Caudate nucleus (tissue), 63 donors: ENCODE measurements at places on chromosomes 2 and 18.

- no peak for DNase-seq
Measured at GRCh38 chr18:7004009-7004408, 113.6 kb downstream of the LAMA1 start.

DNA sequence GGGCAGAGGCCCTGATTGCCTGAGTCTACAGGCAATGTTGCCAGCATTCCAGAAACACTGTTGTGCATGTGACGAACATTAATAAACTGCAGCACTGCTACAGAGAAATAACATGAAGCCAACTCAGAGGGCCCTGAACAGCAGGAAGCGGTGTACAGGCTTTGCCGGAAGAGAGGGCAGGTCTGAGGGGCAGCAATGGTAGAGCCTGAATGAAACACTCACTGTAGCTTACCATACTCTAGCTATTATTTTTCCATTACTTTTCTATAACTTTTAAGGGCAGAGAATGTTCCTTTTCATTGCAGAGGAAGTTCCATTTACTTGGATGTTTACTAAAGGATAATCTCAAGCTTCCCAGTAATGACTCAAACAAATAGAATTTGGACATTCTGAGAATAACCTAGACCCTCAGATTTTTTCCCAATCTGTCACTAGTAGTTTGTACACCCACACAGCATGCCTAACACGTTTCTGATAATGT, 150.4 kb downstream of the MTX2 start:
- no peak for DNase-seq

GRCh38 chr2:181462033-181462432, 4.8 kb downstream of the ITGA4 start:
- DNase-seq, result no peak

DNA sequence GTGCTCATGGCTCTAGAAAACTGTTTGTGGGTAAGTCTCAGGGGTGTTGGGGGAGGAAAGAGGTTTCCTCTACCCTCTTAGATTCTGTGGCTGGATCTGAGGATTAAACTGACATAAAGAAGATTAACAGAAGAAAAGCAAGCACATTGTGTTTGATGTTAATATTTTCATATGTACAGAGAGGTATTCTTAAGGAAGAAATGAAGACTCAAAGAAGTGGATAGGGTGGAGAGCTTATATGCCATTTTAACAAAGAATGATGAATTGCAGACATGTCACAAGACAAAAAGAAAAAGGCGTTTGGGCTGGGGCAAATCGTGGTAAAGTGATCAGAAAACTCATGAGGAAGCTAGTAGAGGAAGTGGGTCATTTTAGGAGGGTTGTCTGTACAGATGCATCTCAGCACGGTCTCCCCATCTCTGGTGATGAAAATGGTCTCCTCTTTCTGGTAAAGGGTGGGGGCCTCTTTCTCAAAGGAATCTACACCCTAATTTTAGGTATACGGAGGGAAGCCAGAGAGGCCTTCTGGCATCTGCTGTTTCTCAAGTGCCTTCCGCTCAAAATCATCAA, 17.8 kb downstream of the FAM110C start:
- DNase-seq, result no peak

DNA sequence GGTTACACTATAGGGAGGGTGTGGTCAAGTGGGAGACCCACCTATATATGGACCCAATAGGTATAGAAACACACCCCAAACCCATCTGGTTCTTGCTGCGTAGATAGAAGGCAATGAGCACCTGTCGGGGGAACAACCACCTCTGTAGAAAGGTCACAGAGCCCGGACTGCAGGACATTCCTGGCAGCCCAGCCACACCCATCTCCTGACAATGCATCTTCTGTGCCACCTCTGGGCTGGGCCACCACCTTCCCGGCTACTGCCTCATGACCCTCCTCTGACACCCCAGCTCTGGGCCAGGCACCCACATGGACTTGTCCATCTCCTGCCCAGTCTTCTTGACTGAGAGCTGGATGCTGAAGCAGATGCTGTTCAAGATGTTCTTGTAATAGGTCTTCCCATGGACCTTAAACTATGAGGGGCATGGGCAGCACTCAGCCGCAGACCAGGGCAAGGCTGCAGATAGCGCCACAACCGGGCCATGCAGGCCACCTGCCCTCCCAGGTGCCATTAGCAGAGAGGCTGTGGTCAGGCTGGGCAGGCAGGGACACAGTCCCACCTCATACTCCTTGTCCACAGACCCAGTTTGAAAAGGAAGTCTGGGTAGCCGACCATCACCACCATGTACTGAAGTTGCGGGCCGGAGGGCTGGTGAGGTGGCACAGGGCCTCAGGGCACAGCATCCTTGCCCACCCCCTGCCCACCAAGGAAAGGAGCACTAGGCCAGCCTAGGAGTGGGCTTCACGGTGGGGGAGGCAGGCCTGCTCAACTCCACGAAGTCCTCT, 9.3 kb downstream of the ALPG start:
- no peak for DNase-seq

- no peak for DNase-seq
Measured at GRCh38 chr18:31719363-31720006, 35.1 kb upstream of the B4GALT6 start.

DNA sequence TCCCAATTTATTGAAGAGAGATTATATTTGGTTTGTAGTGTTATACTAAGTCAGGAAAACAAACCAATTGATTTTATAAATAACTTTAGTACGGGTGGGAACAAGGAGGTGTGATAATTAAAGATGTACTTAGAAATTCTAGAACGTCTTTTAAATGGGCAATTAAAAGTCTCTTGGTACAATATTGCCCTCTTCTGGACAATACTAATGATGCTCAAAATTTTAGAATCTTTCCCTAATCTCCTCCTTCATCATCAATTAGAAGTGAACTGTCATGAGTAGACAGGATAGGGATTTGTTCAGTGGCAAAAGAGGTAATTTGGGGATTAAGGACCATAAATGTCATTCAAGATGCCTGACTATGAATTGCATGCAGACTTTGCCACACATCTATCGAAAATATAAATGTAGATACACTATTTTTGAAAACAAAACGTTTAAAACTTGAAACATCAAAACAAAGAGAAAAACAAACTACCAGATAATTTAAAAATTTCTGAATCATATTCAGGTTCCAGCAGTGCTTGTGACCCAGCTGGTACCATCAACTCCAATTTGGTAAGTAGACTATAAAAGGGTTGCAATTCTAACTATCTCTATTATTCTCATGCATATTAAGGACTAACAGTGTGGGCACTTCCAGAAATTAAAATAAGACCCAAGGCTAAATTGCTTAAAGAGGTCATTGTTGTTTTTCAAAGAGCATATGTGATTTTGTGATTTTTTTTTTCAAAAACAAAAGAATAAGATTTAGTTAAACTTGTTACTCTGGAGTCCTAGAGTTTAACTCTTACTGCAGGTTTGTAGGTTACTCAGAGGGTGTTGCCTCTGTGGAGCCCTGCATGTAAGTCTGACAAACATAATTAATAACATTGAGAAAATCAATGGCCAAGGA, 123.5 kb downstream of the LAMA3 start:
- DNase-seq, result no peak

DNA sequence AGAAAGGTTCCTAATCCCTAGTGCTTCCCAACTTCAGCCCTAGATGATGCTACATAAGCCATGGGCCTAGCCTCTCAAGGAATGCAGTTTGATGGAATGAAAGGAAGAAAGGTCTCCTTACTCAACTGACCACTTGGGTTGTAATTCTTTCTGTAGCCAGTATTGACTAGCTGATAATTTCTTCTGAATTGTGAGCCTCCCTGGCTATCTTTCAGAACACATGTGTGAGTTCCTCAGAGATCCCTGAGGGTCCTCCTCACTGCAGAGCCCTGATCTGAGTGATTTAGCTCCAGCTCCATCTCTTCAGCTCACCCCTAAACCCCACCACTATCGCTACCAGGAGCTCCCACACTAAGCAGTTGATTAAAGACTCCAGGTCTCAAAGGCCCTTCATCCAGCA, 31.5 kb downstream of the CFAP210 start:
- DNase-seq, result no peak

GRCh38 chr2:6341588-6342129, 524.0 kb downstream of the CMPK2 start:
- DNase-seq, result no peak

DNA sequence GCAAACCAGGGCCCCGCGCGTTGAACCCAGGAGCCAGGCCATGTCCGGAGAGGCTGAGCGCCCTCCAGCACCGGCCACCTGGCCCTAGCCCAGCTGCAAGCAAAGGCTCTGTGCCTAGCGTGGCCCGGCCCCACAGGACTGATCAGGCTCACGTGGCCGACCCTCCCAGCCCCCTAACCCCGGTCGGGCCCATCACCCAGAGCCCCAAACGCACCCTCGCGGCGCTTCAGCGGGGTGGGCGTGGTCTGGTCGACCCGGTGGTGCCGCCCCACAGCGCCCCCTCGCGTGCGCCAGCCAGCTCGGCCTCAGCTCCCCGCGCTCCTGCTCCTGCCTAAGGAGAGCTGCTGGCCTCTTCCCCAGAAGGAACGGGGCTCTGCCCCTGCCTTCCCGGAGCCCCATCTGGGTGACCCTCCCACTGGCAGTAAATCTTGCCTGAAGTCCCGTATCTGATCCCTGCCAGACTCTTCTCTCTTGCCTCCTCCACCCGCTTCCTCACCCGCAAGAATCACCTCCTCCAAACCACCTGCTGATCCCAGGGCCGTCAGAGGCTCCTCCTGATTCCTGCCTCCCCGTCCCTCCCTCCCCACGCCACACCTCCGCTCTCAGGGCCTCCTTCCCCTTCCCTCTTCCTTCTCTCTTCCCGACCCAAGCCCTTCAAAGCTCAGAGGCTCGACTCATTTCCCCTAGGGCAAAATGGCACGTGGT, 12.3 kb upstream of the TEX51 start:
- DNase-seq, result no peak

DNA sequence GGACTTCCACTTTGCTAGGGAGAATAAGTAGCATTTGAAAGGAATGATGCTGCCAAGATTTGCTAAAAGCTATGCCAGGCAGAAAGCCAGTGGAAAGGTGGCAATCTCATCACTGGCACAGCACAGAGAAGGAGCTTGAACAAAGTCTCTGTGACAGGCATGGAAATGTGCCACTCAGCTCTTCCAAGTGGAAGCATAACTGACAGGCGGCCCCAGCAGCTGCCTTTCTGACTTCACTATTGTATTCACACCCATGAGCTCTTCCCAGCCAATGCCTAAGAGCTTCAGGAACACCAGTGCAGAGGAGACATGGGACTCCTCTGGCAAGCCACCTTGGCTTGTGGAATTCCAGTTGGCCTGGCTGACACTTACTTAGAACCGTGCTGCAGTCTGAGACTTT, 134.6 kb upstream of the REG3G start:
- no peak for DNase-seq

DNA sequence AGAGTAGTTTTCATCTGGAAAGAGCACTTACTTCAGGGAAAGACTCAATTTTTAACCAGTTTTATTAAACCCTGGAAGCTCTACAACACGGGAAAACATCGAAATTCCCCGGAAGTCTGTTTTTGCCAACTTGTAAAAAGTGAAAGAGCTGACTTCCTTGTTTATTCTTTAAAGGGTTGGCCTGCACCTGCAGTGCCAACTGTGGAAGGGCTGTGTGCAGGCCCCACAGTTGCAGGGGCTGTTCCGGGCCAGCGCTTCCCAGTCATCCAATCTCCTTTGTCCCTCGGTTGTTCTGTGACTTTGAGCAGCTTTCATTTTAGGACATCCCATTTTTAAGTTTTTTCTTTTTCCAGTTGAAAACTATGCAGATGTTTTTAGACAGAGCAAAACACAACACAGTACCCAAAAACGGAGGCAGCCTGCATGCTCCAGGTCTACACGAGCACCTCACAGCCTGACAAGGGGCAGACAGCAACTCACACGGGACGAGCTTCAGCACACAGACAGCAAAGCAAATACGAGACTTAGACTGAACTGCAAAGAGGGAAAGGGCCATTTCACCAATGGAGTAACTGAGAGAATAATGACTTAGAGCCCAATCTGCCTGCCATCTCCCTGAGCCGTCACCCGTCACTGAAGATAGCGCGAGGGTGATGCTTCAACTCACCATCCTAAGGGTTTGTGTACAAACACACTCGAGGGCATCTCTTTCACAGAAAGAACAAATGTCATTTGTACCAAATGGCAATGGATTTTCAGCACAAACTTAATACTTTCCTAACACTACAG, 70.6 kb downstream of the EMILIN2 start:
- DNase-seq, result no peak

DNA sequence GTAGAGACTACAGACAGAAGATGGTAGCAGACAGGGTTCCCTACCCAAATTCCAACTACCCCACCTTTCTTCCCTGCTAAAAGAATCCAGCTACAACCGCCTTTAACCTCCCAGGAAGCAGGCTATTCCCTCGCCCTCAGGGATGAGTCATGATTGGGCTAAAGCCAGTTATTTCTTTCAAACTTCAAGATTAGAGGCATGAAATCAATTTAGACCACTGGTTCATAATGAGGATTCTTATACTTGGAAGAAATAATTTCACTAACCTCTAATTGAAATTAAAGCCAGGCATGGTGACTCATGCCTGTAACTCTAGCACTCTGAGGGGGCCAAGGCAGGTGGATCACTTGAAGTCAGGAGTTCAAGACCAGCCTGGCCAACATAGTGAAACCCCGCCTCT, 20.0 kb downstream of the TRIP12 start:
- no peak for DNase-seq

DNA sequence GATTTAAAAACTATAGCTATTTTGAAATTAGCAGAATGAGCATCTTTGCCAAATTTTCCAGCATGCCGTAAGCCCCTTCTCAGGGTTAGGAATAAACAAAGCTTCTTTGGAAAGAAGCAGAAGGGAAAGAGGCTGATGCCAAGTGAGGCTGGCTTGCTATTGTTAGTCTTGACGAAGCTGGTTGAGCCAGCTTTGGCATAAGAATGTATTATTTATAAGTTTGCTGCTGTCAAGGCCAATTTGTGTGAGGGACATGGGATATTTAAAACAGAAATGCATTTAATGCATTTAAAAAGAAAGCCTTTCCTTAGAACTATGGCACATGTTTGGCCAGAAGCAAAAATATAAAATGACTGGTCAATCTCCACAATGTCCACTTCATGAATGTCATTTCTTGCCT, 52.5 kb upstream of the TTN start:
- no peak for DNase-seq

DNA sequence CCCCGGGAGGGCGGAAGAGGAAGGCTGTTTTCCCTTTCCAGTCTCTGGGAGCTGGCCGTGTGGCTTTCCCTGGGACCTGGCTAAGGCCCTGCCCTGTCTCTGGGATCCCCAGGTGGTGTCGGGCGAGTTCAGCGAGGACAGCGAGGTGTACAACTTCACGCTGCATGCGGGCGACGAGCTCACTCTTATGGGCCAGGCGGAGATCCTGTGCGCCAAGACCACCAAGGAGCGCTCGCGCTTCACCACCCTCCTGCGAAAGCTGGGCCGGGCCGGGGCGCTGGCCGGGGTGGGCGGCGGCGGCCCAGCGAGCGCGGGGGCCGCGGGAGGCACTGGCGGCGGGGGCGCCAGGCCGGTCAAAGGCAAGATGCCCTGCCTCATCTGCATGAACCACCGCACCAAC, 11.2 kb downstream of the GAREM2 start:
- DNase-seq, result no peak
